Choroid plexus epithelial cell (primary cell): ENCODE measurements at places on chromosomes 7 and 10.

GRCh38 chr10:52447931-52448353 lies 133.9 kb downstream of the DKK1 start:
- DNase-seq = peak; percentile 35

GRCh38 chr7:128879939-128880746 lies 17.5 kb downstream of the ATP6V1F start:
- peak; percentile 69 for DNase-seq

- DNase-seq = peak; percentile 67
These were observed 74.4 kb upstream of the RSU1 start for GRCh38 chr10:16891375-16892313.

- no peak for DNase-seq
These were observed 239.7 kb downstream of the FANK1 start for GRCh38 chr10:126135941-126136595.

GRCh38 chr7:43586251-43586900 lies 3.5 kb downstream of the STK17A start:
- DNase-seq = peak; percentile 67

DNA sequence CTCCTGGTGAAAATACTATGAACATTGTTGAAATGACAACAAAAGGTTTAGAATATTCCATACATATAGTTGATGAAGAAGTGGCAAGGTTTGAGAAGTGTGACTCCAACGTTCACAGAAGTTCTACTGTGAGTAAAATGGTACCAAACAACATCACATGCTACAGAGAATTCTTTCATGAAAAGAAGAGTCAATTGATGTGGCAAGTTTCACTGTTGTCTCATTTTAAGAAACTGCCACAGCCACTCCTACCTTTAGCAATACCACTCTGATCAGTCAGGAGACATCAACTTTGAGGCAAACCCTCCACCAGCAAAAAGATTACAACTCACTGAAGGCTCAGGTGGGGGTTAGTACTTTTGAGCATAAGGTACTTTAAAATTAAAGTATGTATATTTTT lies 693.3 kb downstream of the GRID1 start:
- no peak for DNase-seq
